EH (cell line): ENCODE measurements at places on chromosomes 5 and 9.
A peak's percentile ranks its signal among the peaks of the same experiment; 100 is the strongest.

DNA sequence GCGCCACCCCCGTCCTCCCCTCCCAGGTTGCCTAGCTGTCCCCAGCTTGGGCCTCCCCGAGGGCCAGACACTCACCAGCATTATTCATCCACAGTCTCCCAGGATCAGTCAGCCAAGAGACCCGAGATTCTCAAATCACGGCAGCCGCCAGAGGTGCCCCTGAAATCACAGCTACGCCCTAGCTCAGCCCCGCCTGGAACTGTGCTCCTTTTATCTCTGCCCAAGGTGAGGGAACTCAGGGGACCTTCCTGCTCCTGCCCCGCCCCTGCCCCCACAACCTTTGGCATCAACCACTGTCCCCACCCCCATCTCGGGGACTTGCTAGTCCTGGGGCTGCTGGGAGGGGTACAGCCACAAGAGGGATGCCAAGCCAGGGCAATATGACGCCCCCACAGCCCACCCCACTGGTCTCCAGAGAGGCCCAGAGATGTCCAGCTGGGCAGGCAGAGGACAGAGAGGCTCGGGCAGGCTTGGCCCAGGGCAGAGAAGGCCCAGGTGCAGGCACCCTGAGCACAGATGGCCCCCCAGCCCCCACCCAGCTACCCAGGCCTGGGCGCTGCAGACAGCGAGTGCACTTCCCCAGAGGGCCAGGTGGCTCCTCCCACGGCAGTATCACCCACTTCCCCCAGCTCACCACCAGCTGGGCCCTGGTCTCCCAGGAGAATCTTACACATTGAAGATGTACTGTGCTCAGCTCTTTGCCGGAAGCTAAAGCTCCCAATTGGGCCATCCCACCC, at the start of gene FUT7:
TSS of gene FUT7 (minus strand) at position 185 of the 737 bp plus-strand sequence. CDS start at position 88, 97 bp downstream.
- DNase-seq = no peak

- DNase-seq = no peak
Observed at GRCh38 chr9:83209188-83209731, 146.3 kb upstream of the RASEF start.

- DNase-seq = no peak
Observed at GRCh38 chr5:133828722-133829121, 139.7 kb downstream of the C5orf15 start.

GRCh38 chr9:84852617-84853301, 183.2 kb downstream of the NTRK2 start:
- no peak for DNase-seq

DNA sequence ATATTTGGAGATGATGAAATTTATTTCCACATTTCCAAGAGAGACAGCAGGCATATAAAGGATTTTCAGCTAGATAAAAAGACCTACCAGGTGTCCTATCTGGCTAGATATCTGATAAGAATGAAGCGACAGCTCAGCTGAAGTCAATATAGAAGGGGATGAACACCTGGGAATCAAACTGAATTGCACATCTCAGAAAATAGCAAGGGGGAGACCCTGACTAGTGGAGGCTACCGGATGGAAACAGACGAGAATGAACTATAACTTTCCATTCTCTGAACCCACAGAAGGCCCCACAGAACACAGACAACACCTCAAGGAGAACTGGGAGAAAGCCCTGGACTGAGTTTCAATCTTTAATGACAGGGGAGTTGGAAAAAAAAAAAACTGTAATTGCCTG, 51.1 kb downstream of the CPLANE1 start:
- DNase-seq = no peak

- DNase-seq = peak; percentile 30
Observed at GRCh38 chr5:147551677-147552076, 41.8 kb upstream of the DPYSL3 start.

GRCh38 chr5:112411903-112412302, 7.2 kb downstream of the EPB41L4A start:
- DNase-seq = no peak

GRCh38 chr5:111582993-111583601, 70.8 kb upstream of the STARD4 start:
- DNase-seq = peak; percentile 94

DNA sequence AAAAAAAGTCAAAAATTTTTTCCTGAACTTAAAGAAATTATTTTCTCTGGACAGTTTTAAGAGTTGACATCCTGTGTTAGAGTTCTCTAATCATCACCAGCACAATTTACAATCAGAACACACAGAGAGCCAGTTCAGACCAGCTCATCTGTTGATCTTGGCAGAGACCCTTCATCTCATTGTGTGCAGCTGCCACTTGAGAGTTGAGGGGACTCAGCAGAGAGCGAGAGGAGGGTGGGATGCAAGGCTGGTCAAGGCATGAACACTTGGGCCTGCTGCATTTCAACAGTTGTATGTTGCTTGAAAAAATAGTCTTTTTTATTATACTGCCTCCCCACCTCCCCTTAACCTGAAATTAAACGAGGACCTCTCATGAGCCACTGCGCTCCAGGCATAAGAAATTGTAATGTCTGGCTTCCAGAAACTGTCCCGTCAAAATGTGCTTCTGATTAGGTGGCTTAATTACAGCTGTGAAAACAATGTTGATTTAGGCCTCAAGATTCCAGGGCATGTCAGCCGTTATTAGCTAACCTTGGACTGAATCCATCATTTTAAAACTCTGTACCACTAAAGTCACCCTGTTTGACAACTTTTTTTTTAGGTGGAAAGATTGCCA, 383.6 kb downstream of the CCDC171 start:
- peak; percentile 88 for DNase-seq

- peak; percentile 30 for DNase-seq
Observed at GRCh38 chr5:18745988-18746615, 1111.8 kb downstream of the TAF11L14 start.

DNA sequence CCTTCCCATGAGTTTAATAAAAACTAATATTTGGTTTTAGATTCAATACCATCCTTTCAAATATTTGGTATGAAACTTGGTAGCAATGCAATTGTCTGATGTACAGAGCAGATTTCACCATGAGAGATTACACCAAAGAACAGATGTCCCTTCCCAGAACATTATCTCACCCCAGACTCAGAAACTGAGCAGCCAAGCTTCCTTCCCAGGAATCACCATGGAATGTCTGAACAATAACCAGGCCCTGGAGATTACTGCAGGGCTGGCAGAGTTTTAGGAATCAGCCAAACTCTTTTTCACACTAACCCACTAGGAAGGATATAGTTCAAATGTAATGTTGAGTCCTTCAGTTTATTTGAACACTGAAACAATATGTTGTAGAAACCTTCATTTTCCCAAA, 23.9 kb downstream of the CLTA start:
- DNase-seq = peak; percentile 29

DNA sequence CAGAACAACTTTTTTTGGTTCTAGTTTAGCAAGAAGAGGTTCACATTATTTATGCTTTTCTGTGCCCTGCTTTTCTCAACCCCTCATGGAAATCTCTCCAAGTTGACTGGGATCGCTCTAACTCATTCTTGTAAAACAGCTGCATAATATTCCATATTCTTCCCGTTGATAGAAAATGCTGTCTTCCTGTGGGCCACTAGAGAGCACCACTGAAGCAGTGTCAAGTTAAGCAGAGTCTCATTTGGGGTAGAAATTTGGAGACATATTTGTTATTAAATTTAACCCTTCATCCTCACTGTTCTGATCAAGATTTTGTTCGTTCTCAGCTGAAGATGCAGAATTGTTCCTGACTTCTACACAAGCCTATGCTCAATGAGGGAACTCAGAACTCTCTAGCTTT, 140.1 kb downstream of the CEMIP2 start:
- DNase-seq = peak; percentile 13

DNA sequence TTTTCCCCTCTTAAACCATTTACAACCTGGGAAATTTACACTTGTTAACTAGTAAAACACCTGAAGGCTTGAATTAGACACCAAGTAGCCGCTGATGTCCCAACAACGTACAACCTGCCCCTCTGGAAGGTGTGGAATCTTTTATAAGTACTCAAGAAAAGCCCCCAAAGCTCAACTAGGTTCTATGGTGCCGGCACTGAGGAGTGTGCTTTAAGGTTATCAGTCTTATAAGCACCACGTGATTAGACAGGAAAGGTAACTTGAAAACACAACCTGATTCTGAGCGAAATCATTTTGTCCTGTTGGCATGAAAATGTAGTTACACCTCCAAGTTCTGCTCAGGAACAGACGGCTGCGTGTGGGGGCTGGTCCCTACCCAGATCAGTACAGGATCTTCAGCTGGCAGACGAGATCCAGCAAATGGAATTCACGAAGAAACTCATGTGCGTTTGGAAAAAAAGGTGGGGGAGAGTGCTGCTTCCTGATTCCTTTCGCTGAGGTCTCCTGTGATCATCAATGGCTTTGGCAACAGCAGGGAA, 195.5 kb downstream of the MEF2C start:
- no peak for DNase-seq

- peak; percentile 42 for DNase-seq
Observed at GRCh38 chr9:98226516-98226915, 28.9 kb downstream of the TBC1D2 start.

DNA sequence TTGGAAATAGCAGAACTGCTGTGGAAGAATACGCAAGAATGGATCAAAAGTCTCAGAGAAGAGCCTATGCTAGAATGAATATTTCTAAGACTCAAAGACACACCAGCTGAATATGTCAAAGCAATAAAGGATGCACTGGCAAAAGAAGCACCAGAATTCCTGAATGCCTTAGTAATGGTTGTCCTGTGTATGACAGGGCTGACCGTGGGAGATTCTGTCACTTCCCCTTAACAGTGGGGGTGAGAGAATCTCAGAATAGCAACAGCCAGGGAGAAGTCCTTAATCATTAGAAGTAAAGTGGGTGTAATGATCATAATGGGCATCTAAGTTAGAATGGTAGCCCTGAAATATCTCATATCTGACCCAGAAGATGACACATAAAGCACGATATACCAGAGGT, 14.6 kb upstream of the PRR16 start:
- peak; percentile 92 for DNase-seq

DNA sequence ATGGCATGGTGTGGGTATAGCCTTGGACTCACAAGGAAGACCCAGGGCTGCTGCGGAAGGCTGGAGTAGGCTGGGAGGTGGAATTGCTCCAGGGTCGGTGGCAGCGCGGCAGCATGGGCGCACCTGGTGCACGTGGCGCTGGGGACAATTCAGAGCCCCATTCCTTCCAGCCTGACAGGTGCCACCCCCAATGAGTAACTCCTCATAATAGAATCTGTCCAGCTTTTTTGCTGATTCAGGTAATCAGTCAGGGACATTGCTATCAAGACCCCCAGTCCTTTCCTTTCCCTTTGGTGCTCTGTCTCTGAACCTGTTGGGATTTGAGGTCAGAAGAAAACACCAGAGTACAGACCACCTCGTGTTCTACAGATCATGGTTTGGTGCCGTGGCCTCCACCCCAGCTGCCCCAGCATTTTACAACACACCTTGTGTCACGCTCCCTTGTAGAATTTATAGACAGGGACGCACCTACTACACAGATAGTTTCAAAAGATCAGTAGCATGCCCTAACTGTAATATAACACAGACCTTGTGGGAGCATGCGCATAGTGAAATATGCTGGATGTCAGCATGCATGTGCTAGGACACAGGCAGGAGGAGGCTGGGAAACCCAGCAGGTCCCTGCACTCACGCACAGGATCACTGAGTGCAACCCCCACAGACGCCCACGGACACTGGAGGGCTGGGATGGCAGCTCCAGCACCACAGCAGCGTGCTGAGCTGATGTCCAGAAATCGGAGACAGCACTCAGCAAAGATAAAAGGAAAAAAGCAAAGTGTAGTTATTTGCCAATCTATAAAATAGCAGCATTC, 47.9 kb upstream of the CTSL start:
- DNase-seq = no peak

DNA sequence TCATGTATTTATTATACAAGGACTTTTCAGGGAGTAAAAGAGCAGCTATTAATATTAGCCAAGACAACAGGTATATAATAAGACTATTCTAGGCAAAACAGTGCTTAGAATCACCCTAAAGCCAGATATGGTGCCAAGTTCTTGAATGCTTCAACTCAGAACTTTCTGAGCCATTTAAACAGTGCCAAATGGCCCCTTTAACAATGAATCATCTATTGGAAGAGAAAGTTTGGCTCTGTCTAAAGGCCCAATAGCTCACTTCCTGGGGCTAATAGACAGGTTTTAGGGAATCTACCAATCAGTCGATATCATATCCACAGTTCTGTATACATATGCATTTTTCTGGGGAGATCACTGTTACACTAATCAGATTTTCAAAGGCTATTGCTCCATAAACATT, 42.9 kb downstream of the ZNF474 start:
- DNase-seq = no peak

- no peak for DNase-seq
Observed at GRCh38 chr9:136687721-136688223, 515 bp upstream of the AGPAT2 start.

DNA sequence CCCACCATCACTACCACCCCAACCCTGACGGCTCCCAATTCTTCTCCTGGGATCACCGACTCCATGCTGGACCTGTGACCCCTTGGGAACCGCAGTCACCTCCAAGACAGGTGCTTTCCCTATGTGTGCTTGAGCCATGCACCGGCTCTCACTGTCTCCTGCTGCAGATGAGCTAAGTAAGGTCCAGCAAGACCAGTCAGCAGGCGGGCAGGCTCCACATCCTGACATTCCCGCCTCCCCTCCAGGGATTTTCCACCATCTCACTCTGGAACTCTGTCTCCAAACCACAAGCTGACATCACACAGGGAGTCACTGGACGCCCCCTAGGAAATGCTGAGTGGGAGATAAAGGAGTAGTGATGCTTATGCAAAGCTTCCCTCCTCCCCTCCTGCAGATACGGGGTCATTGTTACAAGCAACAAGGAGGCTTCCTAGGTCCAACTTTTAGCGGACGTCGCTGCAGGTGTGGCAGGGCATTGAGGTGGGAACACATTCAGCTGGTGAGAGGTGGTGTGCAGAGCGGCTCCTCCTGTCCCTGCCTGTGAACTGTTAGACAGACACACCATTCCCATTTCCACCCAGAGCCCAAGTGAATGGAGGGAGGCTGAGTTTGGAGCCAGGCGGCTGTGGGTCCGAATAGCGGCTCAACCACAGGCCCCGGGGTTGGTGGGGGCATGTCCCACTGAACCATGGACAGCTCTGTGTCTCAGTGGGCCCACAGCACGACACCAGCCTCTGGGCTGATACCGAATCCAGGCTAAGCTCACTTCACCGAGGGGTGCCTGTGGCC, 129.2 kb upstream of the PHYKPL start:
- no peak for DNase-seq

DNA sequence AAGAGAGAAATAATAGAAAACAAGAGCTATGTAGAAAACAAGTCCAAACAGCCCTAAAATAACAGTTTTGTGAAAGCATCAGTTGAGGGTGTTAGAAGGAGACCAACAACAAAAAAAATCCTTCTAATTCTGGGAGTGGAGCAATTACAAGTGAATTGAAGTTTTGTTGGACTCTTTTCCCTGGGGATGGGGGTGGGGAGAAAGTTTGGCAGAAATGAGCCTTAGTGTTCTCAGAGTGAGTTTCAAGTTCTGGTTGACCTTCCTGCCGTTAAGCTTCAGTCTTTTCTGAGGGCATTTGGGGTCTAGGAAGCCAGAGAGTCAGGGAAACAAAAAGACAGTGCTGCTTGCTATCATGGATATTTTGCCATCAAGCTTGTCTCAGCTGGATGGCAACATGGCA, 106.3 kb upstream of the TRIM32 start:
- DNase-seq = no peak

- peak; percentile 9 for DNase-seq
Observed at GRCh38 chr5:52789851-52790250, 2.1 kb downstream of the ITGA1 start.

- DNase-seq = no peak
Observed at GRCh38 chr9:6152788-6153187, 62.8 kb upstream of the IL33 start.
